ENCODE measurements at places on chromosomes 12 and 14. TPM values are rescaled to one million over a fixed set of nuclear protein-coding genes. Genes with fewer than 3 reads are reported as not detected.

DNA sequence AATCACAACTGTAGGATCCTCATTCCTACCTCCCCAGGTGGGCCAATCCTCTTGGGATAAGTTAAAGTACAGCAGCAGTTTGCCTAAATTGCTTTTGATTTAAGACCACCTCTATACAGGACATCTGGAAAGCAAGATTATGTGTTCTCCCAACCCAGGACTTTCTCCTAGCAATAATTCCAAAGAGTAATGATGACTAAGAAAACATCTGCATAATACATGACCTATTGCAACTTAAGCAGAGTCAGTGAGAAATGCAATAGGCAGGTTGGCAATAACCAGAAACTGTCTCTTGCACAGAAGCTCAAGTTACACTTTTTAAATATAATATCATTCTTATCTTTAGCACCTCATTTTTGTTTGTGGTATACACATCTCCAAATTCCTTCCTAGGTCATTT is 275.4 kb downstream of the TRHDE start:
- ATAC-seq: no peak

- peak; percentile 15 for ATAC-seq
Observed at GRCh38 chr12:122527478-122527944, 462 bp downstream of the KNTC1 start.

DNA sequence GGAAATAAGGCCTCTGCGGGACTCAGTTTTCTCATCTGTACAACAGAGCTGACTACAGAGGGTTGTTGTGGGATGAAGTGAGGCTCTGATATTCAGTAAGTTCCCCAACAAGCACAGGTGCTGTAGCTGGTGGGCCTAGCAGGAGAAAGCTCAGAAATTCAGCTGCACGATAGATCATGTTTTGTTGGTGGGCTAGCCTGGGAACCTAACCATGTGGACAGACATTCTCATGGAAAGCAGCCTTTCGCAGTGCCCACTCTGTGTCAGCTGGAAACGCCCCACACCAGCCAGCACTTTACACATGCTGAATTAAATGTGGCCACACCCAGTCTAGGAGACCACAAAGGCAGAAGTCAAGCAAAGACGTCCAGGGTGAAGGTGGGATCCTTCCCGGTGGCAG is 16.1 kb downstream of the PITPNM2 start:
- no peak for ATAC-seq

DNA sequence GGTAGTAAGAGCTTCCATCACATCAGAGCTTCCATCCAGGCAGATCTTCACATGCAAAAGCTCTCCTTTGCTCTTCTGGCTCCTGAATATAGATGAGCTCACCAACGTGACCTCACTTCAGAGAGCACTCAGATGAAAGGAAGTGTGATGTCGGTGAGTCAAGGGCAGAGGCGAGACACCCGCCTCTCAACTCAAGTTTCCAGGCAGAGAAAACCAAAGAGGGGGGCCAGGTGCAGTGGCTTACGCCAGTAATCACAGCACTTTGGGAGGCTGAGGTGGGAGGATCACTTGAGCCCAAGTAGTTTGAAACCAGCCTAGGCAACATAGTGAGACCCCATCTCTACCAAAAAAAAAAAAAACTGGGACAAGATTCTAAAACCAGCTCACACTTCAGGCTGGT is 126.9 kb downstream of the DUSP6 start:
- peak; percentile 91 for ATAC-seq

GRCh38 chr12:32698285-32698684 is 19.2 kb downstream of the DNM1L start:
- ATAC-seq: no peak

DNA sequence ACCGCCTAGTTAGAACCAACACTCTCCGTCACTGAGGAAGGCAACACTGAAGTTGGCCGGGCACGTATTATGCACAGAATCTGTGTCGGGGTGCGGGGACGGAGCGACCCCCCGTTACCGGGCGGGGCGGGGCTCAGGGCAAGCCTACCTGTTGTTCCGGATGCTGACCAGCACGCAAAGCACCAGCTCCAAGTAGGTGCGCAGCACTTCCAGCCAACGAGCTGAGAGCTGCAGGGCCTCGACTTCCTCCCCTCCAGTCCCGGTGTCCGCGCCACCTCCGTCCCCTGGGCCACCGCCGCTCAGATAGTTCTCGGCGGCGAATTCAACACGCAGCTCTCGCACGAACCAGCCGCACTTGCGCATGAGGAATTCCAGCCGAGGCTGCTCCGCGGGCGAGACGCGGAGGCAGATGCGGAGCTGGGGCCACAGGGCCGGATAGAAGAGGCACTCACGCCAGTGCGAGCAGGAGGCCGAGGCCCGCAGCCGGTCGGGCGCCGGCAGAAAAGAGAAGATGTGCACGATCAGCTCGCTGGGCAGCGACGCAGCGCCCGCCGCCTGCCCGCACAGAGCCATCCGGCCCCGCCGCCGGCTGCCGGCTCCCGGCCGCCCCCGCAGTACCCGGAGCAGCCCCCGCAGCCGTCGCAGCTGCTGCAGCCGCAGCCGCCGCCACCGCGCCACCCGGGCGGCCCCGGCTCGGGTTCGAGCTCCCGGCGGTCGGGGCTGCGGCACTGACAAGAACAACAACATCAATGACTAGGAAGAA is 636 bp downstream of the FBXO33 start:
- peak; percentile 10 for ATAC-seq

GRCh38 chr12:124347335-124347734 is 52.4 kb downstream of the RFLNA start:
- ATAC-seq: no peak

DNA sequence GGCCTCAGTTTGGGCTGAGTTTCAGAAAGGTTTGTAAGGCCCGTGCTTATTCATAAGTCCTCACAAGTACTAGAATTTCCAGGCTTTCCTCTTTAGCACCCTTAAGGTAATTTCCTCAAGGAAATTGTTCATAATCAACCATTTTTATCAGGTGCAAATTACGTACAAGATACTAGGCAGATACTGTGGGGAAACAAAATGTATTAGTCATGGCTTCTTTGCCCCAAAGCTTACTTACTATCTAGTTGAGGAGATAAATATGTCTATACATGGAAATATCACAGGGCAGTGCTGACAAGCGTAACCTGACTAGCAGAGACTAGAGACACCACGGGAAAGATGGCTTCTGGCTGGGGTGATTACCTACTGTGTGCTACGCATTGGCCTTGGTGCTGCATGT is 22.5 kb downstream of the MAX start:
- ATAC-seq: peak; percentile 39

DNA sequence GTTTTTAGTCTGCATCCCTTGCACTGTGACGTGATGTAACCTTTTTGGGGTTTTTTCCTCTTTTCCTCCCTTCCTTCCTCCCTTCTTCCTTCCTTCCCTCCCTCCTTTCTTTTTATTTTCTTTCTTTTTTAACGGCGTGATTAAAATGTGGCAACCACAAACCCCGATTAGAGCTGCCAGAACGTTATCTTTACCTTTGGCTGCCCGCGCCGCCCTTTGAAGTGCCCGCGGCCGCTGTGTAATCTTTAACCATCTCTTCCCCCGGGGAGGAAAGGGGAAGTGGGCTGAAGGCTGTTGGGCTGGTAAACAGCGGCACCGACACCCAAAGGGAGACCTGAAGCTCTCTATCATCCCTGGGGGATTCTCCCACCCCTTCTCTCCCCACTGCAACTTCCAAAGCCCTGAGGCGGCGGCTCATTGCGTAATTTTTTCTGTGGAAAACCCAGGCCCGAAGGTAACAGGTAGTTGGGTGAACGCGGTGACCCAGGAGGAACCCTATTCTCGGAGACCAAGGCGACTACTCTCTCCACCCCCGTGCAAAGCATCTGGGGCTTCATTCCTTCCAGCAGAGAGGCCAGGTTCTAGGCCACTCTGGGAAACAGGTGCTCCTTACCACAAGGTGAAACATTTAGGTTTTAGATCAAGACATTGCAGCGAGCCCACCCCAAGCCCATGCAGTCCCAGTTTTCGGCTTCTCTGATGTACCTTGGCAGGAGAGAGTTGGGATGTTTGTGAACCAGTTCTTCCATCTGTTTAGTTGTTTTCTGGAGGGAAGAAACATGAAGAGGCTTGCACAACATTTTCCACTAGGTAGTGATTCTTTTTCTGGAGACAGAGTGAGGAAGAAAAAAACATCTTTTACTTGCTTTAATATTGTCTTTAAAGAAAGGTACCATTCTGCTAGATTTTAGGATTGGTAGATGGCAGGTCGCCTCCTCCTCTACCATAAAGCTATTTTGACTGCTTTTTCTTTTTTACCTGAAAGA is 1.5 kb downstream of the LGR5 start:
- no peak for ATAC-seq

- no peak for ATAC-seq
Observed at GRCh38 chr14:96958057-96958456, 160.9 kb downstream of the VRK1 start.

GRCh38 chr14:52067873-52068614 is 815 bp downstream of the NID2 start:
- peak; percentile 17 for ATAC-seq

DNA sequence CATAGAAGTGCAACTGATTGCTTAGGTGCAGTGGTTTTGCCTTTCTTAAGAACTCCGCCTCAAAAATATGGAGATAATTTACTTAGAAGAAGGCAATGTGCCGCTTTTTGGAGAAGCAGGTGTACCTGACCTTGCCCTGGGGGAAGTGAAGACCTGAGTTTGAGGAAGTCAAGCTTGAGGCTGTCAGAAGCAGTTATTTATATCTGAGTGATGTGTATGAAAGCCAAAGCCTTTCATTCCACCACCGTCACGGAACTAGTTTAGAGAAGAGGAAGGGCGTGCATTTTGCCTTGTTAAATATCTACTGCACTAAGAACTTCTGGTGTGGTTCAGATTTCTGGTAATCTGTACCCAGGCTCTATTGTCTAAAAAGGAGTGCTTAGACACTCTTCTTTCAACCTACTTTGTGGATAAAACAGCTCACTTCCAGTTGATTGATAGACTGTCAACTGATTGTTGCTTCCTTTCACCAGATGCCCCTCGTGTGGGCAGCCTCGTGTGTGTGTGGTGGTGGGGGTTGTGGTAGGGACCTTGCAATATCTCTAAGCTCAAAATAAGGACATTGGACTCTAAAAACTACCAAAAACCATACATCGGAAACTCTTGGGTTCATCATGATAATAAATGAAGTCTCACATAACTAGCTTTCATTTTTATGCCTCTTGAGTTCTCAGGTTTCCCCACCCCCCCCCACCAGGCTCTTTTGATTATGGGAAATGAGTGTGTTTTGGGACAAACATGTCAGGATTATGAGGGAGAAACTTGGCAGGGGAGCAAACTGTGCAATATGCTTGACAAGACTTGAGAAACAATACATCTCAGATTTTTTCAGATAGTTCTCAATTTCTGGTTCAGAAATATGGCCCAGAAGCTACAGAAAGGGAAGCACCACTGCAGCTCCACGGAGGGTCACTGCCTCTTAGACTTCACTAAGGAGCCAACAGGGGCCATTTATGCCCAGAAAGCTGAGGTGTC is 78.6 kb downstream of the ARF6 start:
- peak; percentile 65 for ATAC-seq

GRCh38 chr12:95164656-95165055 is 52.6 kb downstream of the FGD6 start:
- ATAC-seq: no peak

- no peak for ATAC-seq
Observed at GRCh38 chr14:76015191-76015590, 29.6 kb downstream of the IFT43 start.

DNA sequence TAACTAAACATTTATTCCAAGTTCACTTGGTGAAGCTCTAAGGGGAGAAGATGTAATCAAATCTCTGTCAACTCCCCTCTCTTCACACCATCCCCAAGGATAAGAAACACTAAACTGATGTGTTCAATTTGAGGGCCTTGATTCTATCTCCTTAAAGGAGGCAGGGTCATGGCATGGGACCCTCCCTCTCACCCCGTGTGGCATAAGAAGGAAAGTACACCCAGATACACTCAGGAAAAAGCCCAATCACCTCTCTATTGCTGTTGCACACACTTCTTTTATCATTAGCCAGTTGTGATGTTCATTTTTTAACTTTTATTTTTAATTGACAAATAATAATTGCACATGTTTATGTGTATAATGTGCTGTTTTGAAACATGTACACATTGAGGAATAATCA is 35.1 kb downstream of the WASHC3 start:
- no peak for ATAC-seq

- no peak for ATAC-seq
Observed at GRCh38 chr12:124779161-124780141, 84.2 kb downstream of the SCARB1 start.

DNA sequence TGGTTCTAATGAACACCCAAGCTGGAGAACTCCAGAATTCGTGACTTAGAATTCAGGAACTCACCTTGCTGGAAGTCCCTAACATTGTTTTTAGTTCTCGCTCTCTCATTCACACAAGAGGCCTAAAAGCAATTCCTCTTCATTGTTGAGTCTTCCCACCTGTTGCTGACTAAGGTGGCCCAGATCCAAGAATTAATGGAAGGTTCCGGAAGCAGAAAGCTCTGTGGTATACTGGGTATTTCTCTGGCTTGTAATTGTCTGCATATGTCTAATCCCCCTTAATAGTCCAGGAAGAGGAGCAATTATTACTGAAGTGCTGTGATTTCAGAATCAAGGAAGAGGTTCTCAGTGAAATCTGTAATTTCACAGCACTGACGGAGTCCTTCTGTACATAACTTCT is 31.4 kb downstream of the TMEM233 start:
- no peak for ATAC-seq

- no peak for ATAC-seq
Observed at GRCh38 chr12:121806546-121807423, 3.0 kb downstream of the SETD1B start.

DNA sequence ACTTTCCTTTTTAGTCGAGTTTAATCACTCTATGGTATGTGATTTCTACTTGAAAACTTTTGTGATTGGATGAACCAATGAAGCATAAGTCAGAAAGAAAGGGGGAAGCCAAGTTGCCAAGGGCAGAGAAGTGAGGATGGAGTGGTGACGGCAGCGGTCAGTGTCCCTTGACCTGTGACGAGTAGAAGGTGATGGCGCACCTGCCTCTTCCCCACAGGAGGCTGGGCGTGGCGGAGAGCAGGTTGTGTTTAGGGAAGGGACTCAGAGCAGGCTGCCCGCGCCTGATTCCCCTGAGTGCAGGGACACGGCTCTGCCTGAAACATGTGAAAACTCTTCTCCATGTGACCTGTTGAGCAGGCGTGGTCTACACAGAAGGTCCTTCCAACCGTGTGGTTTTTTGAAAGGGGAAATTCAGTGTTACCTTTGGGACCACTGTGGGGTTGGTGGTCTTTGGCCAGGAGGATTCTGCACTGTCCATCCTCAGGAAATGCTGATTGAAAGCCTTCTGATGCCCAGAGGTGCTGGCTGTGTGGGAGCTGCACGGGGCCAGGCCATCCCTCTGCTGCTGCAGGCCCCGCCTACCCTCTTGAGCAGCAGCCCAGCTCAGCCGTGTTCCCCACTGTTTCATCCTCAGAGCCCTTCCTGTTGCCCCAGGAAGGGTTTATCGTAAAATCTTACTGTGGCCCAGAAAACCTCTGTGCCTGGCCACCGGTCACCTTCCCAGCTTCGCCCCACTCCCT is 23.5 kb upstream of the AMN start:
- no peak for ATAC-seq

Gene METTL17
- total RNA-seq: 37.8 TPM

Gene ARHGEF40
- total RNA-seq: 2.3 TPM

Gene SERPINA10
- total RNA-seq: not detected

Gene C12orf54
- total RNA-seq: 8.5 TPM

Gene NPAS3
- 0.08 TPM for total RNA-seq

Gene PTPN21
- 10.5 TPM for total RNA-seq

Gene PLEKHH1
- total RNA-seq: 4.5 TPM

Gene PTCSC3
- total RNA-seq: not detected

Gene OR9K2
- not detected for total RNA-seq

Gene SPIC
- 0.16 TPM for total RNA-seq

Gene ATL1
- 3.1 TPM for total RNA-seq

Gene AMDHD1
- 0.44 TPM for total RNA-seq

Gene SELPLG
- 0.76 TPM for total RNA-seq

Gene SERPINA12
- total RNA-seq: not detected

Gene NUBPL
- total RNA-seq: 6.8 TPM
